CD4-positive, CD25-positive, alpha-beta regulatory T cell (primary cell): ENCODE measurements at places on chromosomes 6 and 20.

DNA sequence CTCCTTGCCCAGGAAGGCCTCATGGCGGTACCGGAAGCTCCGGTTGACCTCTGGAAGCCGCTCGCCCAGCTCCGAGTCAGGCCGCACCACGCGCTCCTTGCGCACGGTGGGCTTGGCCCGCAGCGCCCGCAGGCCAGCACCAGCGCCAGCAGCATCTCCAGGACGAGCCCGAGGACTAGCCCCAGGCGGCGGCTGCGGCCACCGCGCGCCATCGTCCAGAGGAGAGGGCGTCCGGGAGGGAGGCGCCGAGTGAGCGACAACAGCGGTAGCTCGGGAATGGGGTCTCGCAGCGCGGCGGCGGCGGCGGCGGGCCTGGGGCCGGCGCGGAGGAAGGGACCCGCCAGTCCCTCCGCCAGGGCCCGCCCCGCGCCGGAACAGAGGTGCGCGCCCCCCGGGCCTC is 27.6 kb upstream of the CGA start:
- DNase-seq: no peak

DNA sequence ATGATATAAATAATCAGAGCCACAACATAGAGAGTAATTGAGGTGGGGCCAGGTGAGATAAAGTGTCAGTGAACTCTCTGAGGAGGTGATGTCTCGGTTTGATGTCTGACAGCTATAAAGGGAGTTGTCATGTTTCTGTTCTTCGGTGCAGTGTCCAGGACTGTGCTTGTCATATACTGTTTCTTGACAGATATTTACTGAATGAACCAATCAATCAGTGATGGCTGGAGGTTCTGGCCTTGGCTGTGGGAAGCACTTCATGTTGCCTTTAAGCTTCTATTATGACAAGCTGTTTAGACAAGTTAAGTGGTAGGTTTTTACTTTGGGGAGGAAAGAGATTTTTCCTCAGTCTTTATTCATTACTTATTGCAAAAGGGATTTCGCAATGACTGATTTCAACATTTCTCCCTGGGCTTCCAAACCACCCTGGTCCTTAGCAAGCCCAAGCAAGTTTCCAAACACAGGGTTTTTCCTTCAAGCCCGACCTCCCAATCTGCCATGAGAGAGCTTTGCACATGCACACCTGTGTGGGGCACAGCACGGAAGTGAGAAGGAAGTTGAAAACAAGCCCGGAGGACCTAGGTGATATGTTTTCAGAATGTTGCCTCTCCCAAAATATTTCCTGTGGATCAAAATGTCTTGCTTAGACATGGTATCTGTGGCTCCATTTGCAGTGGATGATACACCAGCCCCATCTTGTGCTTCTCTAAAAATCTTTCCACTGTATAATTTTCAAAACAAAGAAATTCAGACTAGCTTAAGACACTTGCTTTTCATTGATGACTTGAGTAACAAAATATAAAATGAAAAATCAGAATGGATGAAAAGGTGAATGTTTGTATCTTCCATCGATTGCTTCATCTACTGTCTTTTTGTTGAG is 567.3 kb upstream of the BTBD3 start:
- no peak for DNase-seq

- DNase-seq: no peak
These were observed 260.1 kb upstream of the ARID1B start for GRCh38 chr6:156517088-156517487.

DNA sequence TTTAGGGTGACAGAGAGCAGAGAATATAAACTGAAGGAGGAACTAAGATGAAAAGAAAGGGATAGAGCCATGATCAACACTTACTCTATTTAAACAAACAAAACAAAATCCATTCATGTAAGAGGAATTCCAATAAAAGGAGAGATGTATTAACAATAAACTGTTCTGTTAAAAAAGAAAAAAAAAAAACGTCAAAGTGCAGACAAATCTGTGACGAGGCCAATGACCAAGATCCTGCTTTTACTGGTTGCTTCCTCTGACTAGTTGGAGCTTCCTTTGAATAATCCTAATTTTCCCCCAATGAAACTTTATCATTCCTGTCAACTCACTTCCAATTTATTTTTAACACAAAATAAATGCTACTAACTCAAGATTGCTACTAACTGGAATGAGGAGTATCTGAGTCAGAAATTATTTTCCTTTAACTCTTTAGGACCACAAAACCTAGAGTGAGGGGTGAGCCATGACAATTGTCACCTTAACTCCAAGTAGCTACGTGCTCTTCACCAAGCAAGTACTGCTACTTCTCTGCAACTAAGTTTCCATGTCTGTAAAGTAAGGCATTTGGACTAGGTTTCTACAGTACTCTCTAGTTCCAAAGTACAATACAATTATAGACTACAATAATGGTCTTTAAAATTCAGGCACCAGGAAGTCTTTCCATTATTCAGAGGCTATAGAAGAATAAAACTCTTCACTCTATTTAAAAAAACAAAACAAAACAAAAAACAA is 152.0 kb downstream of the PTPRK start:
- no peak for DNase-seq

GRCh38 chr6:1611322-1611571 is 1.5 kb downstream of the FOXC1 start:
- DNase-seq: no peak

GRCh38 chr20:5279661-5280060 is 37.1 kb downstream of the PROKR2 start:
- DNase-seq: no peak

DNA sequence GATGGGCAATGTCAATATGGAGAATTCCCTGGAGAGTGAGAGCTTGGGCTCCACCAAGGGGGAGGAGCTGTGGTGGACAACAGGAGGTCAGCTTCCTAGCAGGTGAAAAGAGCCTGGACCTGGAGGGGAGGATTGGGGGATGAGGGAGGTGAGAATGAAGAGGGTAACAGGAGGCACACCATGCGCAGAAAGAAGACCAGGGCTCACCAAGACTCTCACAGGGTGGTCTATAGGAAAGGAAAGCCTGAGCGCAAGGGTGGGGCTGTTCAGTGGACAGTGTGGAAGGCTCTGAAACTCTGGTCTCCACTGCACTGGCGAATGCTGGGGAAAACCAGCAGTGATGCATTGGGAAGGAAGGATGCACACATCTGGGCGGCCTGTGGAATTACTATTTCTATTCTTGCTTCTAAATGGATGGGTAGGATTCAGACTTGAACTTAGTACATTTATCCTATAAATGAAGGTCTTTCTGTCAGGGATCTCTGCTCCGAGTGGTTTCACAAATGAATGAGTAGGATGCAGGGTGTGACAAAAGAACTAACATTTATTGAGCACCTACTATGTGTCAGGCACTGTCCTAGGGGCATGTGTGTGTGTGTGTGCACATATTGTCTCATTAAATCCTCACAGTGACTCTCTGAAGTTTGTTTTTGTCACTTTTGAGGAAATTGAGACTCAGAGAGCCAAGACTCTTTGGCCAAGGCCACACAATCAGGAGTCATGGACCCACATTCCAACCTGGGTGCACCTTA is 152.7 kb downstream of the CD83 start:
- no peak for DNase-seq

DNA sequence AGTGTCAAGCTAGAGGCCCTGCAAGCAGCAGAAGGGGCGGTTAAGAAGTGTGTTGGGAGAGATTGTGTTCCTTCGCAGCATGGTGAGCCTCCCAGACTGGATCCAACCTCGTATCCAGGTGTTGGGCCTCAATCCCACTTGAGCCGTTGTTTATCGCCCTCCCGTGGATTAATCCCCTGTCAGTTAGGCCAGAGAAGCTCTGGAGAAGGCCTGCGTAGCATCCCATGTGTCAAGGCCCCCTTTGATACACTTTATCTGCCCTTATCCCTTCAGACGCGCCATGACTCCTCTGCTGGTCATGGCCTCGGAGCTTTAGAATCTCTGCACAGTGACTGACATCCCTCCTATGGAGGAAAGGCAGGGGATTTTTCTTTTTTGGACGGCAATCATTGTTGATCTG is 181.0 kb downstream of the ZFP64 start:
- no peak for DNase-seq

DNA sequence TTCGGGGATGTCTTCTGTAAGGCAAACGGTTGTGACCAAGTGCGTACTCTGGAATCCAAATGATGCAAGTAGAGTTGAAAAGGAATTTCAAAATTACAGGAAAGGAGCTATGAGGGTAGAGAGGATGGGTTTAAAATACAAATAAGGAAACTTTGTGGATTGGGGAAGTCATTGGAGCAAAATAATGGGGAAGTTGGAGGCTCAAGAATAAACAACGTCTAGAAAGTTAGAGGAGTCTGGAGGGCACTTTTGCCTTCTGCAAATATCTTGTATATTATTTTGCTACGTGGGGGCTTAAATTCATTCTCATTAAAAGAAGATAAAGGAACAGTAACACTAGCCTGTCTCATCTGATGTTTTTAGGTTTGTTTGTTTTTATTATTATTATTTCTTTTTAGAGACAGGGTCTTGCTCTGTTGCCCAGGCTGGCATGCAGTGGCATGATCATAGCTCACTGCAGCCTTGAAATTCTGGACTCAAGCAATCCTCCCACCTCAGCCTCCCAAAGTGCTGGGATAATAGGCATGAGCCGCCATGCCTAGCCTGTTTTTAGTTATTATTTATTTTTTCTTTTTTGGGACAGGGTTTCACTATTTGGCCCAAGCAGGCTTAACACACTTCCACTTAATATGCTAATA is 55.0 kb upstream of the TNFAIP3 start:
- DNase-seq: no peak

DNA sequence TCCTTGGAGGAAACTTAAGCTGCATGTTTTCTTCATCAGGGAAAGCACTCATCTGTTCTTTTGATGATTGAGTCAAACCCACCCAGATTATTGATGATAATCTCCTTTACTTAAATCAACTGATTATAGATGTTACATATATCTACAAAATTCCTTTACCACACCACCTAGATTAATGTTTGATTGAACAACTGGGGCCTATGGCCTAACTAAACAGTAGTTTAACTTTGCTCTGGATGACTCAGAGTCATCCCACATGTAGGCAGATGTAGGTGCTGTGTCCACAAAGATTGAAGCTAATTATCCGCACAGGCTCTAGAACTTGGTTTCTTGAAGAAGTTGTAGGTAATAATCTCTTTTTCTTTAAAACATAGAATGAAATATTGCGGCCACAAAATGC is 42.2 kb downstream of the PKIB start:
- no peak for DNase-seq
